ENCODE measurements at places on chromosomes 2 and 18.

DNA sequence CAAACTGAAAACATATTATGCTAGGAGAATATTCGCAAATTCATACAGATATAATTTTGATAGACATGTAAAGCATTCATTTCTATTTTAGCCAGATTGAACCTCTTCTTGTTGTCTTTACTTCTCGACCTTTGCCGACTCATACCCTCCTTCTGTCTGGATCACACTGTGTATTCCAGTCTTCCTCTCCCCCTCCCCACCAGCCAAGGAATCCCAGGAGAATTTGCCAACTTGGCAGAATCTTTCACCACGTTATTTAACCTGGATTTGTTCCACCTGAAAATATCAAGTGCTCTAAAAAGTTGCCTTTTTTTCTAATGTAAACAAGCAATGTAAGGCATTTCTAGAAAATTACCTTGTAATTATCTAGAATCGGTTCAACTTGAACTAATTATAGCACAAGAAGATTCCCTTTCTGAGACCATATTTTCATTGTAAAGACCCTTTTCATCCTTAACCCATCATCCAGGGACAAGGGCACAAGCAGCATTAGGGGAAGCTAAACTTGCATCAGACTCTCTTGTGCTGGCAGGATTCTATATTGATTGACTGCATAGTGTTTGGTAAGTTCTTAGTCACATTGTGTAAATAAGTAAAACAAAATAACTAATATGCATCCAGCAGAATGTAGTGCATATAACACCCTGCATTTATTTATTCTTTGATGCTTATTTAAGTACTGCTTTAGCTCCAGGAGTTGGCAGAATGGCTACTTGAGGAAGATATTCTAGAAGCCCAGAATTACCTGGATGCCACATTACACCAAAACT is 1328.7 kb upstream of the NXPH2 start:
- no peak for DNase-seq

DNA sequence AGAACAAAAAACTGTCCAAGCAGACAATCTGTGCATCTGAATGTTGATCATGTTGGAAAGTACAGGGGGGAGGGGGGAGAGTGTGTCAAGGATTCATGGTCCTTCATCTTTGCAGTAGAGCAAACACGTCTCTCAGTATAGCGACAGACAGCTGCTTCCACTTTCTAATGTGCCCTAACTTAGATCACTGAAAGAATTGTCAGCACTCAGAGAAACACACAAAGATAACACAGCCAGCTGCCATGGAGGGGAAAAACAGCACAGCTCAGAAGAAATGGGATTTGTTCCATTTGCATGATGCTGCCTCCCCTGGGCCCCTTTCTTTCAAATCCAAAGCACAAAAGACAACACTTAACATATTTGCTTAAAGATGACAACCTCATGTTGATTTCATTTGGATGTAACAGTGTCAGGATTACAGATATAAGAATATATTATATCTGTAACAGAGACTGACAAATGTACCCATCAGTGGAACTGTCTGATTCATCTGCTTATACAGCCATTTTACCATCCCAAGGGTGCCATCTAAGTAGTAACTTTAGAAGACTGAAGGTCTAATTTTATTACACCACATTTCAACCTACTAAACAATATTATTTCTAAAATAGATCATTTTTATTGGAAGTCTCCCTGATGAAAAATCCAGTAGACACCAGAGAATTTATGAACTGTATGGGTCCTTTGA is 17.7 kb downstream of the FIGN start:
- DNase-seq: no peak

GRCh38 chr2:239368906-239369552 is 31.8 kb downstream of the HDAC4 start:
- no peak for DNase-seq

- no peak for DNase-seq
Measured at GRCh38 chr18:75238100-75238499, 27.5 kb downstream of the TSHZ1 start.
